Endodermal cell (in vitro differentiated cells): ENCODE measurements at places on chromosomes 1 and 21.

DNA sequence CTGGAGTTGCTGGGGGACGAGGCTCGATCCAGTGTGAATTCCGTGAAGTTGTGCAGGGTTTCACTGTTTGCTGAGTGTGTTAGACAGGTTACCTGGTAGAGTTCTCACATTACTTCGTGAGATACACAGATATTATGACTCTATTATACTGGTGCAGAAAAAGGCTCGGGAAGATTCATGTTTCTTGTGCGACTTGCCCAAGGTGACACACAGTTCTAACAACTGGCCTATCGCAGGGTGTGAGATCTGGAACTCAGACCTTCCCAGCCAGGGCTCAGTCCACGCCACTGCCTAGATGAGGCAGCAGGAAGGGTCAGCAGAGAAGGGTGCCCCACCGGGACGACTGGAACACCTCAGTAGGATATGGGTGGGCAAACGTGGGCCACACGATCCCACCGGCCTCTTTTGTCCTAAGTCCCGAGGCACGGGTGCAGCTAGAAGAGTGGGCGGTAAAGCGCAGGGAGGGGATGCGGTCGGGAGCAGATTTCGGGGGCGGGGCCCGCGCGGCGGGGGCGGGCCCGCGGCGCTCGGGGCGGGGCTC, 296 bp upstream of the RNPEP start:
- no peak for DNase-seq

- no peak for DNase-seq
These were observed 1.7 kb upstream of the SORT1 start for GRCh38 chr1:109399326-109399957.

DNA sequence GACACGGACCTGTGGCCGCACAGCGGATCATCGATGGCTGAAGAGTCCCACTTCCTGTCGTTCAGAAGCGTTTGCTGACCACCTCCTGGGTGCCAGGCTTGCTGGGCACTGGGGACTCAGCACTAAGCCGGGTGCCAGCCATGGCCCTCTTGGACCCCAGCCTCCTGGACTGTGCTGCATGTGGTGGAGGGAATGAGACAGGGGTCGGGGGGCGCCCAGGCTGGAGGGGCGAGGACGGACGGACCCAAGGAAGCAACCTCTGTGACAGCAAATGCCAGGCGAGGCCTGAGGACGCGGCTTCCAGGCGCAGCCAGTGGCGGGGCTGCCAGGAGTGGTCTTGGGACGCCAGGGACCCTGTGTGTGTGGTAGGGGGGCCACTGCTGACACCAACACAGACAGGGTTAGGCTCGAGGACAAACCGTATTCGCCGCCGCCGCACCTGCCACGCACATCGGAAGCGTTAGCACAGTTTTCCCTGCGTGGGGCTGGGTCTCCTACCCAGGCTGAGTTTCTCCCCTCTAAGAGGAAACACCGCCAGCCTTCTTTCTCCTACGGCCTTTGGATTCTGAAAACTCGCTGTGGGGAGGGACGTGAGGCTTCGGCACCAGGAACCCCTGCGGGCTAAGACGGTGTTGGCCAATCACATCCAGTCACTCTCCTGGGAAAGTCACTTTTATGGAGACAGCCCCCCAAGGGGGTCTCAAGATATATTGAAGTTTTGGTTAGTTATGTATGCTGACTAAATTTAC, 3.1 kb upstream of the MXRA8 start:
- DNase-seq: peak; percentile 53

DNA sequence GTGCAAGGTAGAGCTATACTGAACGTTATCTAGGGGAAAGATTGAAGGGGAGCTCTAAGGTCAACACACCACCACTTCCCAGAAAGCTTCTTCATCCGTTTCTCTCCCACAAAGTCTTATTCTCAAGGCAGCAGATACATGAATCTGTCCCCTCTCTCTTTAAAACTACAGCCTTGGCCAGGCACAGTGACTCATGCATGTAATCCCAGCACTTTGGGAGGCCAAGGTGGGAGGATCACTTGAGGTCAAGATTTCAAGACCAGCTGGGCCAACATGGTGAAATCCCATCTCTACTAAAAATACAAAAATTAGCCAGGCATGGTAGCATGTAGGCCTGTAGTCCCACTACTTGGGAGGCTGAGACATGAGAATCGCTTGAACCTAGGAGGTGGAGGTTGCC, 8.1 kb downstream of the CYP4X1 start:
- no peak for DNase-seq

DNA sequence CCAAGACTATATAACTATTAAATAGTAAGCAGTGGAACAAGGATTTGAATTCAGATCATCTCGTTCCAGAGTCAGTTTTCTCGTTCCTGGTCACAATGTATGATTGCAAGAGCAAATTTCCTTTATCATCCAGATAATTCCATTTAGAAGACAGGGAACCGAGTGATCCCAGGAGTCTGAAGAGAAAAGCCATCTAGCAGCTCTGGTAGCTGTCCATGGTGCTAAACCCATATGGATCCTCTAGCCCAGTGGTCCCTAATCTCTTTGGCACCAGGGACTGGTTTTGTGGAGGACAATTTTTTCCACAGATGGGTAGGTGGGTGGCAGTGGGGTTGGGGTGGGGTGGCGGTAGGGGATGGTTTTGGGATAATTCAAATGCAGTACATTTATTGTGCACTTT, 229.4 kb downstream of the PTPRU start:
- DNase-seq: peak; percentile 72

DNA sequence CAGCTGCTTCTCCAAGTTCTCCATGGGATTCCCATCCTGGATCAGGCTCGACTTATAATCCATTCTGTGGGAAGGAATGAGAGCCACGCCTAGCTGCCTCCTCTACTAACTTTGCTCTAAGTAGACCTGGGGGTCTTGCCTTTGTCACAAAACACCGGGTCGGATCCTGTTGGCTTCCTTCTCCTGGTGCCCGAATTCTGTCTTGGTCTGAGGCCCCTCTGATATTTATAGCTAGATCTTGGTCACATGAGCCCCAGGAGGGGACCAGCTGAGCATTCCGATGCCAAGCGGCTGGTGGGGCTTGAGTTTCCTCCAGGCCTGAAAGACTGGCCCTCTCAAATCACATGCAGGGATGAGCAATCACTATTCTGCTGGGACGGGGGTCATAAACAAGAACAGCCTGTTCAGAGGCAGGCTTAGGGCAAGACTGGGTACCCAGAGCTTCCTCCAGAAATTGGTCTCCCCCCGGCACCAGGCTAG, at the start of gene TRIM63:
TRIM63 (minus strand) TSS at position 199 of the 480 bp plus-strand sequence; CDS start at position 63, 136 bp downstream.
- DNase-seq: no peak

DNA sequence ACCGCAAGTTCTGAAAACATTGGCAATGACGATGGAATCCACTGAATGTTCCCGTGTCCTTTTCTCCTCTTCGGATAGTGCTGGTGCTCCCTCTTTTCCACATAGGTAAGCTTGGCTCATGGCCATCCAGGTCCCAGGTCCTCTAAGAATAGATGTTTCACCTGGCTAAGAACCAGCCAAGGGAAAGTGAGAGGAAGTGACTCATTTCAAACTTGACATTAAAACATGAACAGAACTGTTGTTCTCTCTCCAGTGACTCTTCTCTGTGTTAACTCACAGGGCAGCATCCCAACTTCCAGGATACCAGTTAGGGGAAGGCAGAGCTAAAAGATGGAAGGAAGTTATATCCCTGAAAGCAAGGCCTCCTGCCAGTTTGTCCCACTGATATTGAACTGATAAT, 493.8 kb upstream of the CHRM3 start:
- DNase-seq: no peak

- DNase-seq: no peak
These were observed 62.8 kb upstream of the ZBTB40 start for GRCh38 chr1:22388671-22389450.

DNA sequence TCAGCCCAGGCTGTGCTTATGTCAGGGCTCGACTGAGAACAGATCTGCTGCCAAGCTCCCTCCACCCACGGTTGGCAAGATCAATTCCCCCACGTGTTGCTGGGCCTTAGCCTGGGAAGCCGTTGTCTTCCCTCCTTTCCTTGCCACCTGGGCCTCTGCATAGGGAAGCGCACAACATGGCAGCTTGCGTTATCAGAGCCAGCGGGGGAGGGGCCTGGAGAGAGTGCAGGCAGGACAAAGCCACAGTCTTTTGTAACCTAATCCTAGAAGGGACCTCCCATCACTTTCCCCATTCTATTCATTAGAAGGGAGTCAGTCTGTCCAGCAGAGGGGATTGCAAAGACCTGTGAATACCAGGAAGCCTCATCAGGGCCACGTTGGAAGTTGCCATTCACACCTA, 17.0 kb upstream of the IGSF21 start:
- peak; percentile 91 for DNase-seq

DNA sequence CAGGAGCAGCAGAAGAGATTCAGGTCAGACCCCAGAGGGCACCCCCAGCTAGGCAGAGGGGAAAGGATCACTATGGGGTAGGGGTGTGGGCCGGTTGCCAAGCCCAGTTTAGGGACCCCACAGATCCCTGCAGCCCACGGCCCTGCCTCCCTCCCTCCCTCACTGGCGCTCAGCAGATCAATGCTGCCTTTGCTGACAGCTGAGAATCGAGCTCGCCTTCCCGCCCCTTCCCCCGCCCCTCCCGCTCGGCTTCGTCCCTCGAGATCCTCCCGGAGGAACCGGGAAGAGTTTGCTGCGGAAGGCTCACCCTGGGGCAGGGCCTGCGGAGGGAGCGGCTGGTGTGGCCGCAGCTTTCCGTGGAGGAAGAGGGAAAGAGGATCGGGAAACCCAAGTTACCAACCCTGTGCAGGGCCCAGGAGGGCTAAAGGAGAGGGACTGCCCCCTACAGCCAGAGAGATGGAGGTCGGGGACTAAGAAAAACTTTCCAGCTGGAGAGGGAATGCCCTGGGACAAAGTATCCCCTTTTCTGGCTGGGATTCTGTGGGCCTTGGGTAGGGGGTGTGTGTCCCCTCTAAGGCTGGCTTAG, 1.1 kb upstream of the KCNQ4 start:
- DNase-seq: peak; percentile 80

- DNase-seq: no peak
These were observed 337.2 kb upstream of the PROX1 start for GRCh38 chr1:213650603-213651002.

DNA sequence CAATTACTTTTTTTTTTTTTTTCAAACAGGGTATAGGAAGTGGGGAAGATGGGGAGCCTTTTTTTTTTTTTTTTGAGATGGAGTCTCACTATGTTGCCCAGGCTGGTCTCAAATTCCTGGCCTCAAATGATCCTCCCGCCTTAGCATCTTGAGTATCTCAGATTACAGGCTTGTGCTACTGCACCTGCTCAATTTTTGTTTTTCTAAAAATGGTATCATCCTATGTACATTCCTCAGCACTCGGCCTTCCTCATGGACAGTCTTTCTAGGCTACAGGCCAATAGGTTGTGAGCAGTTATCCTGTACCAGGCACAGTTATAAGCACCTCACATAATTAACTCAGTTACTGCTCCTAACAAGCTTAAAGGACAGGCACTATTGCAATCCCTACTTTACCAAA, 132.1 kb upstream of the EDN2 start:
- DNase-seq: no peak

- no peak for DNase-seq
These were observed 146.0 kb downstream of the RERE start for GRCh38 chr1:8671306-8671917.

GRCh38 chr1:206723462-206723804, 38.7 kb downstream of the MAPKAPK2 start:
- no peak for DNase-seq

DNA sequence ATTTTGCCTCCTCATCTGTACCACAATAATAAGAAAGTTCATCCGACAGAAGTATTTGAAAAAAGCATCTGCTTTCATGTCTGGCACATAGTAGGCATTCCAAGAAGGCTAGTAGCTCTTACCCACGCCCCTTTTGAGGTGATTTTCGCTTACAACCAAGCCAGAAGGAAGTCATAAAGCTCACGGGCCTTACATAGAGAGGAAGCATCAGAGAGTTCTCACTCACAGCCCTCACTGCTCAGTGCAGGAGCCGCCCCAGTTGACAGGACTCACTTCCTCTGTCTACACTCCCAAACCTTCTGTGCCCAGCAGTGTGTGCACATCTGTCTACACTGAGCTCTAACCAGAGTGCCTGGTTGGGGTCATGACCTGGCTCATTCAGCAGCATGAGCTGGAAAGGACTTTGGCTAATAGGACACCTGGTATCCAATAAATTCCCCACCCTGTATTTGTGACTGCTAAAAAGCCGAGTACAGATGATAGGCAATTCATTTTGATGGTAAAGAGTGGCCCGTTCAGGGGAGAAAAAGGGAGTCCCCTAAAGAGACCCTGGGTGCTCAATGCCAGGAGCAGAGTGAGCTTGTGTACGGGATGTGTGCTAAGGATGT, 36.8 kb upstream of the DUSP10 start:
- DNase-seq: no peak

DNA sequence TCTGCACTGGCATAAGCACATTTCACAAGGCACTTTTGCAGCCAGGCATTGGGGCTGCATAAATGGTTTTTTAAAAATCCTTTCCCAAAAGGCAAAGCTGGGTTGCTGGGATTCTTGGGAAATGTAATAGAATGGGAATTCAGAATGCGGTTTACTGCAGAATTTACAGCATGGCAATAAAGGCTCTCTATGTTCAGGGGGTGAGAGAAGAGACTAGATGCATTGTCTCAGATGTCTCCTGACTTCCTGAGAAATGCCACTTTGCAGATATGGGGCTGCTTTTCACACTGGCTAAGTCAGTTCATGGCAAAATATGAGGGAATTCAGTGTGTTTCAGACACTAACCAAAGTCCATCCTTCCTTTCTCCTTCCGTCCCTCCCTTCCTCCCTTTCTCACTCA, 13.5 kb downstream of the FCGR2B start:
- DNase-seq: no peak

GRCh38 chr1:43831851-43832250, 101.8 kb upstream of the ARTN start:
- DNase-seq: no peak

DNA sequence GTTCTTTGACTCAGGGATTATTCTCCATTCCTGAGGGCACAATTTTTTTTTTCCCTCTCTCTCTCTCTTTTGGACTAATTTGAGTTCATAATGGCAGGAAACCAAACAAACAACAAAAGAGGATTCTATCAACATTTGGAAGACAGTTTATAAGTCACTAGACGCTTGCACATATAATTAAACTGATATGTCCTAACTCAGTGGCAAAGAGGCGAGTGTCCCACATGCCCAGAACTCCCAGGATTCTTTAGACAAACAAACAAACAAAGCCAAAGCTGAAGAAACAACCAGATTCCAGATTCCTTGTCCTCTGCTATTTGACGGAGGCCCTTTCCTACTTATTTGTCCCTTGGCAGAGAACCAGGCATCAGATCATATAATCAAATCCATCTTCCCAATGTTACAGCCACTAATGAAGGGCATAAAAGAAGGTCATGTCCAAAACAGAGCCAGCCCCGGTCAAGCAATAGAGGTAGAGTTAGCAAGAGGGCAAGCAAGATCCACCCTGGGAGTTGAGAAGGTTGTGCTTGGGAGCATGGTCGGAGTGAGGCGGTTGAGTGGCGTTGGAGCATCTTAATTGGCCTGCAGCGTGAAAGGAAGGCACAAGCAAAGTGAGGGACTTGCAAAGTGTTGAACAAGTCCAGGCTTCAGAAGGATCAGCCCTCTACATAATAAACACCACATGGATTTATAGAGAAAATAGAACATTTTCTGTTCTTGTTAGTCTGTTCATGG, 30.3 kb downstream of the ZNF362 start:
- DNase-seq: no peak

GRCh38 chr1:182189535-182190066, 128.1 kb upstream of the ZNF648 start:
- DNase-seq: no peak
